ENCODE measurements at places on chromosomes 4 and X.

DNA sequence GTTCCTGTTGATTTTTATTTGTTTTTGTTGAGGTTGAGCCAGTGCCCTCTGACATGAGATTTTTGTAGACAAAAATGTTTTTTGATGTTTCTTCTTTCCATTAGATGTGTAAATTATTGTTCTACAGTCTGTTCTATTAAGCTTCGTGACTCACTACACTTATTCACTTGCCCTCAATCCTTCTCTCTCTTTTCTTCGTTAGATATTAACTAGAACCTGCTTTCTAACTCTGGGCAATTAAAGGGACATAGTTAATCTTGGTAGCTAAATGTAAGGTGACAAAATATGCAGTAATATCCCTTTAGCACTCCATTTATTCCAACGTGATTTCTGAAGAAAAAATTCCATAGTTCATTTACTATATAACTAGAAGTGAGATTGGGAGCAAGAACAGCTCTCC is 333.9 kb downstream of the PDHA2 start:
- DNase-seq: no peak

DNA sequence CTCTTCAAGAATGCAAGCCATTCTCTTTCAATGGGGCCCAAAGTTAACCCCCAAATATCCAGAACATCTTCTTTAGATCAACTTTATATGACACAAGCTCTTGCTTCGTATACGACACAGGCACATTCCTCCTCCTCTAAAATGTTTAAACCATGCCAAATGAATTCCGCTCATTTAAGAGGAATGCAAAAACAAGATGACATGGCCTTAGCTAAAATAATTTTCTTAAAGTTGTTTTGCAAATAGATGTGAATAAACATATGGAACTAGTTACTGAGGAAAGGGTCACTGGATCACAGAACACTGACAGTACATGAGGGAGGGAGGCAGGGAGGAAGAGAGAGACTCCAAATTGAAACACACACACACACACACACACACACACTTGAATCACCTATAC is 97.4 kb downstream of the RASL11B start:
- no peak for DNase-seq

GRCh38 chr4:56243107-56243506 is 144.2 kb downstream of the AASDH start:
- no peak for DNase-seq

DNA sequence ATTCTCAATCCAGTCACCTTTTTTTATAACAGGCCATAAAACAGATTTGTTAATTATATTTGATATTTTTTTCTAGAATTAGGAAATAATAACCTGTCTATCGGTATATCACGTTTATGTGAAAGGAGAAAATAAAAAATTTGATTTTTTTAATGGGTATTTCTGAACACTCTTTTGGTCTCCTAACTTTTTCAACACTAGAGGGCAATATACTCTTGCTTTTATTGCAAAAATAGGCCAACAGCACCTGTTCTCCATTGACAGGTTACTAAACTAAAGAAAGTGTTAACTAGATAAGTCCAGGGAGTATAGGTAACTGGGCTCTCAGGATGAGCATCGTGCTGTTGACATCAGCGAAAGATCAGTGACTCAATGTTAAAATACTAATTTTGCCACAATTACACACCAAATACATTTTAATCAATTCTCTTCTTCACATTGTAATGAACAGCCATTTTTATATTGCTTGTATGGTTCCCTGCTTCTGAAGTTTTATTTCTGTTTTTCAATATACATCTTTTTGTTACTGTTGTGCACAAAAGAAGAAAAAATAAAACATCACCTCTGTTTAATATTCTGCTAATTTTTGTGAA is 22.8 kb downstream of the NDST4 start:
- no peak for DNase-seq

DNA sequence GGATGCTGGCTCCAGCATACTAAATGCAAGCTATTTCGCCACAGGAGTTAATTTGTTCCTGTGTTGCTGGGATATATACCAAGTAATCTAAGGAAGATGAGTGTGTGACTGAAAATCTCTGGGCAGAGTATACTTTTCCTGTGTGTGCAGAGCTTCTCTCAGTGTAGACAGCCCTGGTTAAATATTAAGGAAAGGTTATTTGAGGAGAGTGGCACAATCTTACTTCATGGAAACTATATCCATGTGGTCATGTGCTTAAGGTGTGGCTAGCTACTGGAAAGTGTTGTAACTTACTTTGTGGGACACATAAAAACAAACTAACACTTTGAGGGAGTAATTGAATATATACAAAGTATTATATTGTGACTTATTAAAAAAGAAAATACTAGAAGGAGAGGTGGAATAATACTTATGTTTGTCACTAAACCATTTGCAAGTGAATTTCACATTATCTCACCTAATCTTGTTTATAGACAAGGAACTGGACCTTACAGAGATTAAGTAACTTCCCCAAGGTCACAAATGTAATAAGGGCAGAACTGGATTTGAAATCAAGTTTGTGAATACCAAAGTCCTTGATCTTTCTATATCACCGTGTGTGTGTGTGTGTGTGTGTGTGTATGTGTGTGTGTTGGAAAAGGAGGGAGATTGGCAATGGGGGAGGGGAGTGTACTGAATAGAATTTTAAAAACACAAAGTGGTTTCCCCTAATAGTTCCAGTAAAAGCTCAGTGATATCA is 408.2 kb upstream of the NR3C2 start:
- no peak for DNase-seq

DNA sequence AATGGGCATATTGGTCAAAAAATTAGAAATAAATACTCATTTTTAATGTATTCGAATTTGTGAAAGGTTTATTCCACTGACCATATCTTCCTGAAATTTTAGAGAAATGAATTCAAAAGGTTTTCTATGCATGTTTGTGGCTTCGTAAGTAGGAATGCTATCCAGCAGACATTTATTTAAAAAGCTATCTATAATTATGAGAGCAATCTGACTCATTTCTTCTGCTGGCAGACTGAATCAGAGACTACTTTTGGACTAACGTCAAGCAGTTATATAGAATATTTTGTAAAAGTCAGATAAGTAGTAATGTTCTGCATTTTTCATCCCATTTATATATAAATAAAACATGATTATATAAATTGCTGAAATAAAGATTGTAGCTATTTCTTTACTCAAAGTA is 125.0 kb downstream of the SPCS3 start:
- DNase-seq: no peak

DNA sequence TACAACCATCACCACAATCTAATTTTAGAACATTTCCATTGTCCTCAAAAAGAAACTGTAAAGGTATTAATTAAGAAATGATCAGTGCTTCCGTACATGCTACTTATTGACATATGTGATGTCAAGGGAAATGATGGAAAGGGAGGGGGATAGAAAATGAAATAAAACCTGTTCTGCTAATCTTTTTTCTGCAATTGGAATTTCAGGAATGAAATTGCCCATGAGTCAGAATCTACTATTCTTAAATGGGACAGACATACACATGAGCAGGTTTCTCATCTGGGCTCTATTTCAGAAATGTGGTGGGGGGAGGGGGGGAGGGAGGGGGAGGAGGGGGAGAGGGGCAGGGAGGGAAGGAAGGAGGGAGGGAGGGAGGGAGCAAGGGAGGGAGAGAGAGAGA is 91.0 kb downstream of the SHROOM4 start:
- no peak for DNase-seq

- no peak for DNase-seq
Observed at GRCh38 chr4:5955856-5956255, 62.4 kb downstream of the C4orf50 start.

- no peak for DNase-seq
Observed at GRCh38 chrX:8044947-8045346, 117.7 kb upstream of the PNPLA4 start.

GRCh38 chr4:26001413-26001812 is 87.4 kb downstream of the SMIM20 start:
- DNase-seq: no peak

- DNase-seq: no peak
Observed at GRCh38 chr4:41212616-41213203, 1.6 kb downstream of the APBB2 start.

DNA sequence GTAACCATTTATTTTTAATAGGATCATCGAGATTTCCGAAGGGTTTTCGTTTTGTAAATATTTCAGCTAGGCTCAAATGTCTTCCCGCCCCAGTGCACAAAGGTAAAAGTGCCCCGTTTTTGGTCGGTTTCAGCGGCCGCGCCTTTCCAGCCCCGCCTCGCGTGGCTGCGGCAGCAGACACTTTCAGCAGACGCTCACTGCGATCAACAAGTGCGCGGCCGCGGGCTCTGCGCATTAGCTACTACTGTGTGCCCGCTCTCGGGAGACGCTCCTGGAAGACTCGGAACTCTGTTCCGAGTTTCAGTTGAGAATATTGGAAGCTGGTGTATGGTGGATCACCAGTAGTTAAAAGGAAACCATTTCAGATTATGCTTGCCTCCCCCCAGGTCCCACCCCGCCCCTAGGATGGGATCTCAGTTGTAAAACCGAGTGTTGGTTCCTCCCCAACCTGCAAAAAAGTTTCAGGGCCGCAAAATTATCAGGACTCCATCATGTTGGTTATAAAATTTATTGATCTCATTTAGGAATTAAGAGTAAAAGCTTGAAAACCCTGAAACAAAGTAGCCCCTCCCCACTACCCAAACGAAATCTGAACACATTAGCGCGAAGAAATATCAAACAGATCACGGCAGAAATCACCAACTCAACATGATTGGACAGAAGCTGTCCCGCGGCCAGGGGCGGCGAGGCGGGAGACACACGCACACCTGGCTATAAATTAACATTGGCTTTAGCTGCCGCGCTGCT is 2.2 kb downstream of the SOX3 start:
- no peak for DNase-seq

GRCh38 chr4:173573725-173574124 is 43.7 kb upstream of the HAND2 start:
- DNase-seq: no peak

DNA sequence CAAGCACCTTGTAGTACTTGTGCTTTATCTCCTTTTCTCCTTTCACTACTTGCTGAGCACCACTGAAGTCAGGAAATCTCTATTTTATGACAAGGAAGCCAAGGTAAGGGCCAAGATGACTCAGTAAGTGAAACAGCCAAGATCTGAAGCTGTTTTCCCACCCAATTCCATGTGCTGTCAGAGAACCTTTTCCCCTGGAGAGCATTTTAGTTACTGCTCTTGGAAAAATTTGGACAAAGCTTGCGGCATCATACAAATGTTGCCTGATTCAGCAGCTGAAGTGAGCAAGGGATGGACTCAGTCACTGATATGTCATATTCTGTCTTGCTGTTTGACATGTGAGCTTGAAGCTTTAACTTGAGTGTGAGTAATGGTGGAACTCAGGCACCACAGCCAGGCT is 391.4 kb downstream of the RAB28 start:
- no peak for DNase-seq

Measured in left ventricle myocardium inferior (tissue), 1 donor.